ENCODE measurements at places on chromosomes 4 and X.

DNA sequence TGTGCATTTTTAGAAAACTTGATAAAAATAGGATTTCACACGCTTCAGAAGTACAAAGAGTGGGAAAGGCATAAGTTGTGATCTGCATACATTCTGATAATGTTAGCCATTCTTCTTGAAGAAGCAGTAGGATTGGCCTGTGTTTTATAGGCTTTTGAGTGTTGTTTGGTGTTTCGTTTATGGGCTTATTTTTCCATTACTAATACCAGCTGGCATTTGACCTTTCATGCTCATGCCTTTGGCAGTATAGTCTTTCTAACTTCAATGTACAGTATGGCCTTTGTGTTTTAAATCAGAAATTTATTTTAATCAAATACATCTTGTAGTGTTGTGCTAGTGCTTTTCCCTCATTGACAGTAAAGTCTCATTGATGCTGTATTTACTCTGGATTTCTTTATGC is 51.5 kb upstream of the SLC4A4 start:
- no peak for DNase-seq

DNA sequence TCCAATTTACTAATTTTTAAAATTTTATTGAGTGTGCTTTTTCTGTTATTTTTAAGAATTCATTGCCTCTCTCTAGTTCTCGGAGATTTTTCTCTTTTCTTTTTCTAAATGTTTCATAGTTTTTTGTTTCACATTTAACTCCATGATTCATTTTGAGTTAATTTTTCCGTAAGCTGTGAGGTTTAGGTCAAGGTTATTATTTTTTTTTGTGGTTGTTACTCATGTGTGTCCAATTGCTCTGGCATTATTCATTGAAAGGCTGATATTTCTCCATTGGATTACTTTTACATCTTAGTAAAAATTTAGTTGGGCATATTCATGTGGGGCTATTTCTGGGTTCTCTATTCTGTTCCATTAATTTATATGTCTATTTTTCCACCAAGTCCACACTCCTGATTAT is 220.8 kb downstream of the MID1IP1 start:
- no peak for DNase-seq

- no peak for DNase-seq
Observed at GRCh38 chr4:24472161-24472510, 112.2 kb downstream of the DHX15 start.

DNA sequence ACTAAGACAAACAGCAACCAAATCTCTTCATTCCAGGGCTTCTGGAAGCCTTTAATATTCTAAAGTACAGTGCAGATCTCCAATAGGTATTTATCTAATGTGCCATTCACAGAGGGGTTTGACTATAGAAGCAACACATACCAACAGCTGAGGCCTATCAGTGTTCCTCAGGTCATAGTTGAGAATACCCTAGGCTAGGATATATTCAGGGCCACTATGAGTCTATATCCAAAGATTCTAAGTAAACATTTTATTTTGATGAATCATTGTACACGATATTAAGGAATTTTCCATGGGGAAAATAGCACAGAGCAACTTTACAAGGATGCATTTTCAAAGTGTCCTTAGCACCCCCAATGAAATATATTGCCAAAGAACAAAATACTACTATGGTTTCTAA is 9.7 kb downstream of the SMIM10 start:
- DNase-seq, result no peak

- DNase-seq, result no peak
Observed at GRCh38 chr4:24547979-24548378, 36.4 kb downstream of the DHX15 start.

DNA sequence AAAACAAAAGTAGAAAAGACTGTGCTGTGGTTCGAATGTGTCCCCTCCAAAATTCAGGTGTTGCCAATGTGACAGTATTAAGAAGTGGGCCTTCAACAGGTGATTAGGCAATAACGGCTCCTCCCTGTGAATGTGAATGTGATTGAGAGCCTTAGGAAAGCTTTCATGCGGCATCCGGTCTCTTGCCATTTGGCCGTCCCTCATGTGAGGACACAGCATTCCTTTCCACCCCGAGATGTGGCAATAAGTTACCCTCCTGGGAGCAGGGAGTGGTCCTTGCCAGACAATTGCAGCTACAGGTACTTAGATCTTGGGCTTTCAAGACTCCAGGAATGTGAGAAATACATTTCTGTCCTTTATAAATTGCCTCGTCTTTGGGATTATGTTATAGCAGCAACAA is 129.3 kb downstream of the CPEB2 start:
- DNase-seq, result no peak

GRCh38 chrX:2967998-2968909 is 38.1 kb upstream of the ARSH start:
- DNase-seq, result no peak

DNA sequence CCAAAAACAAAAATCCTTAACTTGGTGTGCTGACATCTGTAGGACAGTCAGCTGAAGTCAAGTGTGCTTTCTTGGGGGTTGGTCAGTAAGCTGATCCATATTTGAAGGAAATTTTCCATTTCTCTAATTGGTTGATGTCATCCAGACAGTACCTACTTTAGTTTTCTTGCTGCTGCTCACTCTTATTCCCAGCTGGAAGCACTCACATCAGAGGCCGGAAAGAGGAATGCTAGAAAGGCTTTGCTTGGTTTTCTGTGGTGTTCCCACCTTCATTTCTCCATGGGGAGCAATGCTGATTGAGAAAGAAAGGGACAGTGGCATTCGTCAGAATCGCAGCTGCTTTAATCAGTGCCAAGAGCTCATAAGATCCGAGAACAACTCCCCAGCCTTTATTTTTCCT is 227.0 kb downstream of the C4orf33 start:
- no peak for DNase-seq

GRCh38 chrX:40152173-40152711 is 54.5 kb upstream of the BCOR start:
- DNase-seq, result no peak

DNA sequence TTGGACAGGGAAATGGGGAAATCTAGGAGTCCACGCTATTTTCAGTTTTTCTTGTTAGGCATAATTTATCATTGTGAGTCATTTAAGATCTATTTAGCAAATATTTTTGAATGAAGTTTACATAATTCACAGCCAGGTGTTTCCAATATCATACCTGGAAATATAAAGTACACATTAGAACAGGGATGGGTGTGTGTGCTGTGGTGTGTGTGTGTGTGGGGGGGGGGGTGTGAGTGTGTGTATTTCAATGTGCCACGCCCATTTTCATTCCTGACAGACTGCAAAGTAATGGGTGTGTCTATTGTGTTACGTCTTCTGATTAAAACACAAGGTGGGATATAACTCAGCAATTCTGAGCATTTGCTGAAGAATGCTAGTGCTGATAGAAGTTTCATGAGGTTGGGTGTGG is 33.2 kb downstream of the ARHGAP10 start:
- no peak for DNase-seq

GRCh38 chrX:102934624-102935023 is 2.4 kb upstream of the RAB40AL start:
- no peak for DNase-seq

DNA sequence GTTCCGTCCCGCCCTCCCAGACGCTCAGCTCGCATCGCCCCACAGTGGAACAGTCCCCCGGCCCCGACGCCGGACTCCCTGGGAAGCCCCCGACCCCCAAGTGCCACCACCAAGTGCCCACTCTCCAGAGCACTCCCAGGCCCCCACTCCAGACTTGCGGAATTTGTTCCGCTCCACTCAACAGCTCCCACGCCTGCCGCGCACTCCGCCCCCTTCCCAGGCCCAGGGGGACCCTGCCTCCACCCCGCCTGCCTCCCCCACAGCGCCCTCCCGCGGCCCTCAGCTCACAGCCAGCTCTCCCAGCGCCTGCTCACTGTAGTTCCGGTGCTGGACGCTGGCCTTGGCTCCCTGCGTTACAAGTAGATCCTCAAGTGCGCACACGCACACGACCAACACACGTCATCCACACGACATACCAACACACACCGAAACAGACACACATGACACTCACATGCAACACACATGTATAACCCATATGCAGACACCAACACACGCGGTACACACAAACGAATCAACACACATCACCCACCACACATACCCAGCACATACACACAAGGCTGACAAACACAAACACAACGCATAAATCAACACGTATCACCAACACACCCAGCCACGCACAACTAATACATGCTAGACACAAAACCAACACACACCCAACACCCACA is 8.0 kb downstream of the MSX1 start:
- DNase-seq, result no peak

- no peak for DNase-seq
Observed at GRCh38 chr4:16676230-16676770, 222.1 kb downstream of the LDB2 start.

GRCh38 chr4:152364383-152364782 is 171.5 kb downstream of the FBXW7 start:
- no peak for DNase-seq

GRCh38 chrX:139892512-139892911 is 40.3 kb downstream of the ATP11C start:
- DNase-seq, result no peak

GRCh38 chrX:111098874-111099273 is 2.9 kb downstream of the PAK3 start:
- DNase-seq, result no peak

DNA sequence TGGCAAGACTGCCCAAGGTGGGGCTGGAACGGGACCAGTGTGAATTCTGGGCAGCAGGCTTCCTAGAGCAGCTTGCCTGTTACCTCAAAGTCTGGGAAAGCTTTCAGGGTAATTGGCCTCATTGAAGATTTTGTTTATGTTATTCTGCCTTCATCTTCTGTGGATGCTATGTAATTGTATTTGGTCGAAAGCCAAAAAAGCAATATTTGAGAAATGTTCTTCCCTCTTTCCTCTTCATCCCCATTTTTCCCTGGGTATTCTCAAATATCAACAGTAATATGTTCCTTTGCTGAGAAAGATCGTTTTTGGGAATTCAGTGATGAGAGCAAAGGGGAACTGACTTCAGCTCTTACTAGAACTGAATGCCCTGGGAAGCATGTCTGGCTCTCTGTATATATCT is 12.9 kb downstream of the TMEM131L start:
- no peak for DNase-seq

- DNase-seq, result no peak
Observed at GRCh38 chr4:35562861-35563260, 681.5 kb downstream of the ARAP2 start.

- DNase-seq, result no peak
Observed at GRCh38 chr4:57249083-57249482, 138.9 kb upstream of the IGFBP7 start.

DNA sequence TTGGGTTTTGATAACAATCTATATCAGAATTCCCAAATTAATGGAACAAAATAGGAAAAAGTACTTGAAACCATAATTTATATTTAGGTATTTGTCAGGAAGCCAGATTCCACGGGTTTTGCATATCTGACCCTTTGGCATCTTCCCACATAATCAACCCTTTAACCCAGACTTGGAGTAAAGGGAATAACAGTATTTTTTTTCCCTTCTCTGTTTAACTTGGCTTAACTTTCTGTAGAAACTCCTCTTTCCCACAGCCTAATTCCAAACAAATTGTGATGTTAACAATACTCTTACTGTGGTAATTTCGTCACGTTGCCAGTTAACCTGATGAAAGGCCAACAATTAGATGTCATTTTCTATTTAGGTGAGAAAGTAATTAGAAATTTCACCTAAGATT is 49.4 kb upstream of the GUCY1A1 start:
- DNase-seq, result no peak

- no peak for DNase-seq
Observed at GRCh38 chr4:72330381-72330780, 238.6 kb downstream of the ADAMTS3 start.

GRCh38 chrX:74178536-74178935 is 125.4 kb upstream of the ZCCHC13 start:
- no peak for DNase-seq

GRCh38 chrX:124257924-124258702 is 74.3 kb upstream of the TEX13D start:
- DNase-seq, result no peak
